ENCODE measurements at places on chromosomes 6 and 20.
A peak's percentile ranks its signal among the peaks of the same experiment; 100 is the strongest.

DNA sequence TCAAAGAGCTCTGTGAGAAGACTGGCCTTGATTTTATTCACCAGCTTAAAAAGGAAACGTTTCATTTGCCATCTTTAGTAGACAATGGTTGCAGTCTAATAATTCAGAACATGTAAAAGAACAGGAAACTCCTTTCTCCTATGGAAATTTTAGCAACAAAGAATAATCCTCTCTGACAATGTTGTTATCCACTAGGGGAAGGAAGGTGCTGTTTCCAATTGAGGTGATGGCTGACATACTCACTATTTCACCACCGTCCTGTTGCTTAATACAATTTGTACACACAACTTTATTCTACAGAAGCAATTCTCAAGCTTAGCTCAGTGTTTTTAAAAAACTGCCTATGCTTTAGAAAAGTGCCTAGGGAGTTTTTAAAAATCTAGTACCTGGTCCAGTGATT lies 192.7 kb downstream of the ARHGAP18 start:
- no peak for DNase-seq

- no peak for DNase-seq
These were observed 202.8 kb upstream of the CST7 start for GRCh38 chr20:24746351-24746685.

- no peak for DNase-seq
These were observed 45.0 kb downstream of the CARMIL1 start for GRCh38 chr6:25324066-25324762.

- DNase-seq: no peak
These were observed 15.0 kb downstream of the RAB23 start for GRCh38 chr6:57207141-57207540.

DNA sequence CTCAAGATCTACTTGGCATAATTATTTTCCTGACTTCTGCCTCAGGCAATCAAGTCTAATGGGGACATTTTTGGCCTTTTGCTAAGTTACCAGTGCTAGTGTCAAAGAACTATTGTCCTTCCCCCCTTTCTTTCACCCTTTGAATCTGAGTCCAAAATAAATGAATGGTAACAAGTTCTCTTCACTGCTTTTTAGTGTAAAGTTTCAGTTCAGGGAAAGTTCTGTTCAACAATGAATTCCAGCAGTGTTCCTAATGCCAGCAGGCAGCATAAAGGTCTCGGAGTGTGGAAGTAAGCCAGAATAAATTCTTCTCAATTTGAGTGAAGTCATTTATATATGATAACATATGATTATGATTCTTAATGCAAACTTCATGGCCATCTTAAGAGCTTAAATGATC lies 20.8 kb upstream of the TSPYL1 start:
- DNase-seq: no peak

DNA sequence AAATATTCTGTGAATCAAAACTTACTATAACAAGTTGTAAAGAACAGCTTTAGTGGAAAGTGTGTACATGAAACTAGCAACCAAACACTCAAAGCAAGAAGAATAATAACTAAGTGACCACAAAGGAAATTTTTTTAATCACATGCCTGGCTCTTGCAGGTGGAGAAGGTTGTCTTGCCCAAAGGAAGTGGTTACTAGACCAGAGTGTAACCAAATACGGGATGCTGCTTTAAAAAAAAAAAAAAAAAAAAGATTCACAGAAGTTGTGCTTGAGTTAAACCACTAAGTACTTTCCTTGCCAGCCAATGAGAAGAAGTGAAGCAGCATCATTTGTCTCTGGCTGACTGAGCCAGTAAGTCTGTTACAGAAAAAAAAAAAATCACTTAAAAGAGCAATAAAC lies 19.1 kb upstream of the HLA-DQB1 start:
- DNase-seq: no peak

GRCh38 chr6:168938546-168938945 lies 315.1 kb downstream of the THBS2 start:
- no peak for DNase-seq

- DNase-seq: no peak
These were observed 11.9 kb upstream of the TGM3 start for GRCh38 chr20:2283706-2284423.

GRCh38 chr6:154301839-154302752 lies 54.5 kb downstream of the IPCEF1 start:
- DNase-seq: no peak

DNA sequence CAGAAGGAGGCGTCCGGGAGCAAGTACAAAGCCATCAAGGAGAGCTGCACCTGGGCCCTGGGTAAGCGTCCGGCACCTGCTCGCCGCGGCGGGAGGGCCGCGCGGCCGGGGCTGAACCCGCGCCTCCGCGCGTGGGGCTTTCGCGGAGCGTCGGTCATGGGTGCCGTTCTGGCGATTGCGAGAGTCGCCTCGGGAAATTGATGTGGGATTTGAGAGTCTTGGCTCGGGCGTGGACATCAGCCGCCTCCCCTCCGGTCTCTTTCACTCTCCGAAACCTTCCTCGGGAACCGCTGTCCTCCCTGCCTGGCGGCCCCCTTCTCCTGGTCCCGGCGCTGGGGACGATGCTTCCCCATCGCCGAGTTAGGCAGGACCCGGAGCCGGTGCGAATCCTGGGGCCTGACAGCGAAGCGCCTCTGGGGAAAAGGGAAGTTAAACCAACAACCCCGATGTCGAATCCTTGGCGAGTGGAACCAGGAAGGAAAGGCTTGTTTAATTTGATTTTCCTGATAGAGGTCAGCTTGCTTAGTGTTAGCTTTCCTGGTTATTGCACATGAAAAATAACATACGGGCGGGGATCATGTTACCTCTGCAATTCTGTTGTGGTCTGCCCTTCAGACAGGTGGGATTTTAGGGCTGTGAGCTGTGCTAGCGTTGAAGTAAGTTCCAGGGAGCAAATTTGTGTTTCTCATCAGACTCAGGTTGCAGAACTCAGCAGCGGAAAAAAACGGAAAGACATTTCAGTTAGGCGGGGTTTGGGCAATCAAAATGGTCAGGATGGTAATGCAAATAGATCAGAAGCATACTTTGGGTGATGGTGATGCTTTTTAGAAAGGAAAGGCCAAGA lies 594 bp downstream of the ARFGEF3 start:
- no peak for DNase-seq

DNA sequence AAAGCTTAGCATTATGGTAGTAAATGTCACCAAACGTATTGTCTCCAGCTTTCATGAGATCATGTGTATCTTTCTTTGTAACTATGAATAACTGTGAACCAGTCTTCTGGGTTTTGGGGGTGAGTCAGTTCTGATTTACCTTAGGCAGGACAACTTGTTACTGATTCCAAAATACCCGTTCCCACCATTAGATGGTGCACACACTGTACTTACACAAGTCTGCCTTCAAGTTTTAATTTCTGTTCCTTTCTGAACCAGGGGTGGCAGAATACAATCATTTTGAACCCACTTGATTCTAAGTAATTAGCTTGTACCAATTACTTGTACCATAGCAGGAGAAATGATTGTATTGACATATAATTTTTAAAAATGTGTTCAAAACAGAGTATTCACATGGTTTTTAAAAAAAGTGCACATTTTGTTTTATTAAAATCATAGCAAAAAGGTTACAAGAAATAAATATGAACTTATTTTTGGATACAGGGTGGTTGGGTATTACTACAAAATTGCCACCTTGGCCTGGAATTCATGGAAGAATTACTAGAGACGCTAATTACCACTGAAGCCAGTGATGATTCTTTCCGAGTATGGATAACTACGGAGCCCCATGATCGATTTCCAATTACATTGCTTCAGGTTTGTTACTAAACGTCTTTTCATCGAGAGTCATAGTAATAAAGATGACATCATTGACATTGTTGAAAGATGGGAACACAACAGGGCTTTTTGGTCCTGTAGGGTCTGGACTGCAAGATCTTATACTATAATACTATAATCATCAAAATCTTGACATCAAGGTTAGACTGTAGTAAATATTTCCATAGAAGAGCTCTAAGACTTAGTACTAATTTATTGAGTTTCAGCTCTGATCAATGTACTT lies 75.2 kb upstream of the GLP1R start:
- no peak for DNase-seq

DNA sequence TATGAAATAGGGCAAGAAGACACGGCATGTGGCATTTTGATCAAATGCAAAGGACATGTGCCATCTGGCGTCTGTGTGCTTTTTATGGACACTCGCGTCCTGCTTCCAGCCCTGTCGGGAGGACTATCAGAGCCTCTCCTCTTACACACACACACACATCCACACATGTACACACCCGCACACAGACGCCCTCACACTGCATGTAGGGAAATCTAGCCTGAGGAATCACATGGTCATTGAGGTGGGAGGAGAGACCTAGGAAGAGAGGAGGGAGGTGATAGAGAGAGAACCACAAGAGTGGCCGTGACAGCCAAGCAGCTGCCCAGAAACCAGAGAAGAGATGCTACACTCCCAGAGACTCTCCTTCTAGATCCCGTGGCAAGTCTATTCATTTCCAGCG lies 105.9 kb upstream of the CDYL start:
- DNase-seq: no peak

DNA sequence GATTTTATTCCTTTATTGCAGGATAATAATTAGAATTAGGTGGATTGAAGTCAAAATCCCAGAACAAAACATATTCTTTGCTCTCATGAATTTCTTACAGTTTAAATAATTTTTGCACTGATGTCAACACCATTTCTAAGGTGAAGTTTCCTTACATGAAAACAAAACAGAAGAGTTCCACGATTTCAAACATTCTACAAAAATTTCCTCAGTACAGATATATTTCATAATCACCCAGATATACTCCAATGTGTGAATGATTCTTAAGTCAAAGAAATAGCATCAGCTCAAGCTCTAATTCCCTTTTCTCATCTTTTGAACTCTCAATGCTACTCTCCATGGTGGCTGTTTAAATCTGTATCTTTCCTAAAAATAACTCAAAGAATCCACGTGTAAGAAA lies 39.5 kb upstream of the THBS2 start:
- DNase-seq: no peak

- no peak for DNase-seq
These were observed 35.2 kb downstream of the JPH2 start for GRCh38 chr20:44151621-44152416.

- no peak for DNase-seq
These were observed 180.6 kb downstream of the TBX18 start for GRCh38 chr6:84583784-84584183.

GRCh38 chr6:24974182-24975171 lies 38.7 kb upstream of the RIPOR2 start:
- DNase-seq: no peak

DNA sequence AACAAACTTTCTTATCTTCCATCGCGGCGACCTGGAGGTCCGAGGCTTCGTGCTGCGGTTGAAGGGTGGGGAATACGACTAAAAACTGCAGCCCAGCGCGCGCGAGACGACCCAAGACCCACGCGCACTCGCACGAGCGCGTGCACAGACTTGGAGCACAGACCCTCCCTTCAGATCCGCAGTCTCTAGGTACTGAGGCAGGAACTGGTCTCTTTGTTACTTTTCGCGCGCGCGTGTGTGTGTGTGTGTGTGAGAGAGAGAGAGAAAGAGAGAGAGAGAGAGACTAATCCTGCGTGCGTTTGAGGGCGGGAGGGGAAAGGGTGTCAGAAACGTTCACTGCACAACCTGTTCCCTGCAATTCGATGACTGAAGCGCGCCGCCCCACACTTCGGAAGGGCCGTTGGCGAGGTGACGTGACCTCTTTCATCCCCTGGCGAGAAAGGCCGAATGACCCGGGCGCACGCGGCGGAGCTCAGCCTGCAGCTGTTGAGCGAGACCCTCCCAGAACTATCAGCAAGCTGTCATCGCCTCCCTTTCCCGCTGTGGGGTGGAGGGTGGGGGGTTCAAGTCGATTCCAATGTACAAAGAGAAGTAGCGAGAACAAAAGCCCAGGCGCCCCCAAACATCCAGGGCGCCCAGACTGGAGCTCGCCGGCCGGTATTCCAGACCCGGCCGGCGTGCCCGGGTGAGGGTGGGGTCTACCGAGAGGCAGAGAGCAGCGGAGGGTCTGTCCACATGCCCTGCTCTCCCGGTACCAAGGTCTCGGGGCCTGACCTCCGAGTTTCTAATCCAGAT lies 1.5 kb upstream of the TUBB2B start:
- peak; percentile 58 for DNase-seq
